ENCODE measurements at places on chromosomes 16 and 17.

DNA sequence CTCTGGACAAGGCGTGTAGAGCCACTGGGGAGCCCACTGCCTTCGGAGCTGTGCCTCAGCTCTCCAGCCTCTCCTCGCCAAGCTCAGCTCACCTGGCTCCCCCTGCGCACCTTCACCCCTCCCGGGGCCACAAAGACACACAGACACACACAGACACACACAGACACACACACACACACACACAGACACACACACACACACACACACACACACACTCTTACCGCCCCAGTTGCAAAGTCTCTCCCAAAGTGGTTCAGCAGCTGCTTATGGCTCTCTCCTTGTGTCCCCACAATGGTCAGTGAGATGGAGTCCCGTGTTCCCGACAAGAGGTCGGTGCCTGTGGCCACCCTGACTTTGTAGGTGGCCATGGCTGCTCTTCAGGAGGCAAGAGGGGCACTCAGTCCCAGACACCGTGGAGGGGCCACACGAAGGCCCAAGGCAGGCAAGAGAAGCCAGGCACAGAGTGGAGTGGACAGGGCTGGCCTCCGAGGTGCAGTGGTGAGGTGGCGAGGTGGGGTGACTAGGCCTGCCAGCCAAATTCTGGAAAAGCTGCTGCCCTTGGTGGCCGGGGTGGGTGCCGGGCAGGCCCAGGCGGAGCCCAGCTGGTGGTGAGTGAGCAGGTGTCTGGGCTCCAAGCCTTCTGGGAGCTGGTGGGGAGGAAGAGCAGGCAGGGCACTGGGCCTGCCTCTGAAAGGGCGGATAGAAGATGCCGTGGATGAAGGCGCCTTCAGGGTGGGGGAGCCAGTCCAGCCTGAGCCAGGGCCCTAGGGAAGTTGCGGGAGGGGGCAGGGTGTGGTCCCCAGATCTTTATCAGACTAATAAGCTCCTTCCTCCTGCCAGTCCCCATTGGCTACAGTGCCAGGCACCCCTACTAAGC is at the start of gene ALOX12B:
ALOX12B (minus strand) TSS at position 642 of the 877 bp plus-strand sequence; CDS start at position 368, 274 bp downstream.
- DNase-seq = no peak

GRCh38 chr17:27529230-27529796 is 73.1 kb downstream of the KSR1 start:
- DNase-seq = no peak

DNA sequence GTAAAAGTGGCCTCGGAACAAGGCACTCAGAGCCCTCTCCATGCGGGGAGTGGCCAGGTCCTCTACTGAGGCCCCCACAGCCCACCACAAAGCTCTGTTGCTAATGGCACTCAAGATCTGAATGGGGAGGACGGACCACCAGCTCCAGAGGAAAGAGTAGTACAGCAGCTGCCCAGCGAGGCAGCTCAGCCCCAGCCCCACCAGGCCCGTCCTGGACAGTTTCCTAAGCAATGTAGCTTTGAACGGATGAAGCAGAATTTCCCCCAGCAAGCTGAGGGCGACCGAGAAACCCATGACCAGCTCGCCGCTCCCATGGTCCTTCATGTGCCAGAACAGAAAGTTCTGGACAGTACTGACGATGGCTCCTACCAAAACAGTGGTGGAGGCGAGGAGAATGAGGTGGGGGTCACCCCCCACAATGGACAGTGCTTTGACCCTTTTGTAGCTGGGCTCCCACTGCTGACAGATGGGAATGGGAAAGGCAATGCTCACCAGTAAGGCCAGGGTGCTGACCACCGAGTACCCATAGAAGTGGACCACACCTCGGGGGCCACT is 1.5 kb downstream of the MFSD6L start:
- DNase-seq = no peak

DNA sequence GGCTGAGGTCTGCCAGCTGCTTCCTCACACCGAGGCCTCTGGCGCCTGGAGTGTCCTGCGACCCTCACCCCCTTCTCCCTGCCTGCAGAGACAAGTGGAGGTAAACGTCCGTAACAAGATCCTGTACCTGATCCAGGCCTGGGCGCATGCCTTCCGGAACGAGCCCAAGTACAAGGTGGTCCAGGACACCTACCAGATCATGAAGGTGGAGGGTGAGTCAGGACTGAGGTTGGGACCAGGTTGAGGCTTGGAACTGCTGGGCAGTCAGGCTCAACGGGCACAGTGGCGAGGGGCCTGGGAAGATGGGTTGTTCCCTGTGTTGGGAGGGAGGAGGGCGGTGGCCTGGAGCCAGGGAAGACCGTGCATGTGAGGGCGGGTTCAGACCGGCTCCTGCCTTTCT is 4.8 kb downstream of the HGS start:
- DNase-seq = no peak

- DNase-seq = peak; percentile 52
Measured at GRCh38 chr17:47720754-47721533, 12.1 kb upstream of the TBX21 start.

DNA sequence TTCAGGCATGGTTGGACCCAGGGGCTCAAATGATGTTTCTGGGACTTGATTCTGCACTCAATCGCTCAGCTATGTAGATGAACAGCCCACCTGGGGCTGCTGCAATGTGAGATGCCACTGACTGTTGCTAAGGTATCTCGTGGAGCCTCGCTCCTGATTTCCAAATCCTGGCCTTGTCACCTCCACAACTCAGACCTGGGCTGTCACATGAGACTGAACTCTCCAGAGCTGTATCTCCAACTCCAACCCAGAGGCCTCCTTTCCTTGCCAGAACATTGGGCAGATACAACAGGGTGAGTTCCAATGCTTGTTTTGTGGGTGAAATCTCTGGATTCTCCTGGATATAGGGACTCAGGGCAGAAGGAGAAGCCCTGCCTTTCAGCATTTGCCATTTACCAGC is 79.5 kb downstream of the GNAO1 start:
- DNase-seq = no peak

DNA sequence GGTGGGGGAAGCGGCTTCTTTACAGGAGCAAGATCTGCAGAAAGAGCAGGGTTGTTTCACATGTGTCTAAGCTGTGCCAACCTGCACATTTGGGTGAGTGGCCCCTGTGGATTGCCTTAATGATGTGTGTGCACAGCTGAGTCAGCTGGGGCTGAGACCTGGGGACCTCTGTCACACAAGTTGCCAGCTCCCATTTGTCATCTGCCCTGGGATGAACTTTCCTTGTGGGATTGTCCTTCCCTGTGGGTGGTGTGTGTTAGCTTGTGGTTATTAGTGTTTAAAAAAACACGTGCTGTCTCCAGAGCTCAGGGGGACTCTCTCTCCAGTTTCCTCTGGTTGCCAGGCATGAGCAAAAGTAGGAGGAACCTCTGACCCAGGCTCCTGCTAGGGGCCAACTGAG is 400.5 kb upstream of the CCL2 start:
- DNase-seq = no peak
